ENCODE measurements at places on chromosomes 1 and 21.
A peak's percentile ranks its signal among the peaks of the same experiment; 100 is the strongest.

- no peak for DNase-seq
Measured at GRCh38 chr1:160629286-160630210, 17.3 kb downstream of the SLAMF1 start.

- DNase-seq = no peak
Measured at GRCh38 chr1:77038000-77038399, 170.7 kb downstream of the ST6GALNAC5 start.

DNA sequence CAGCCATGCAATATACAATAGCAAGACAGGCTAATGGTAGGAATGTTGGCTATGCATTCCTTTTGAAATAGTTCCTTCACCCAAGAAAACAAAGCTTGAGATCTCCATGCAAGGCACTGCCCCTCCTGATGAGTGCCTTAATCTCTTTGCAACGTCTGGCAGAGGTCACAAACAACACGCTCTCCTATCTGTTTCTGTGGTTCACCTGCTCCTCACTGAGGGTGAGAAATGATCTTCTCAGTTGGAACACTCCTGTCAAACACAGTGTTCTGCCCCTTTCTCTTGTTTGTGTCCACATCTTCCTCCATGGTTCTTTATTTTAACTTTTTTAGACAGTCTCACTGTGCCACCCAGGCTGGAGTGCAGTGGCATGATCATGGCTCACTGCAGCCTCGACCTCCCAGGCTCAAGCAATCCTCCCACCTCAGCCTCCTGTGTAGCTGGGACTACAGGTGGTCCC is 21.2 kb upstream of the XPR1 start:
- no peak for DNase-seq

- no peak for DNase-seq
Measured at GRCh38 chr1:214848101-214848500, 234.4 kb upstream of the KCNK2 start.

DNA sequence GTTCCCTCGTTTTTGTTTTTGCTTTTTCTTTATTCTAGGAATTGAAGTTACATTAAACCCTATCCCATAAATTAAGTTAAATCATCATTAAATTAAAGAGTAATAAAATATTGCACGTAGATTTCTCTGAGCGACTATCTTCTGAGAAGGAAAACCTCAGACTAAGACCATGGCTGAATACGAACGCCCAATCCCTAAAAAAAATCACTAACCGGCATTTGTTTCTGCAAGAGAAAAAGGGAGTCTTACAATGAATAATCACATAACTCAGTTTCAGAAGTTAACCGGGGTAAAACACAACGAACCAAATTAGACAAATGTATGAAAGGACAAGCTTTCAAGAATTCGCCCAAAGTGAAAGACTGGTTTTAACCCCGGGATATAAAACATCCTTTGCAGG is 1.3 kb downstream of the PIK3R3 start:
- no peak for DNase-seq

DNA sequence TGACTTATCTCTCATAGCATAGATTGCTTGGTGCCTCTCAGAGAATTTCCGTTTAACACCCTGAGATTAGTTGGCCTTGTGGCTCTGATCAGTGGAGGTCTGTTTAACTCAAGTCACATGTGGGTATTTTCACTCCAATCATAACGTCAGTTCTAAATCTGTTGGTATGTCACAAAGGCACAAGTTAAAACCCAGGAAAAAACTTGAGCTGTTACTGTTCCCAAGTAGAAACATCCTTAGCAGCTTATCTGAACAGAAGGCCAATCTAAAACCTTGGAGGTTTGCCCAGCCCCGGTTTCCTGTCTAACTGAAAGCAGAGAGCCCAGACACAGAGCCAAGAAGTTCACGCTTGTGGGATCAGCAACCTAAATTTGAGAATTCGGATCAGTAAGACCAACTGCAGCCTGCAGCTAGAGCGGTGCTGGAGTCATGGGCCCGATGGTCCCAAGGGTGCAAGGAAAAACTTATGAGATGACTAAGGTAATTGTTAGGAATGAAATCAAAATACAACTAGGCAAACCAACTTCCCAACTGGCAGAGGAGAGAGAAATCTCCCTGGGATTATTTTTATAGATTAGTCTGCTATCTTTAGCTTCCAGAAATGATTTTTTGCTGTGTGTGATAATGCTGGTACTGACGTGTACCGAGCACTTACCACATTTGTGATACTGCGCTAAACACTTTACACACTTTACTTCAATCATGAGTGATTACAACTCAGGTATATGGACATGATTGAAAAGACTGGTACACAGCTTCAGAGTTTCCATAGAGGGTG is 90.2 kb upstream of the C1orf21 start:
- DNase-seq = no peak

- no peak for DNase-seq
Measured at GRCh38 chr1:184940226-184940625, 34.1 kb downstream of the NIBAN1 start.

DNA sequence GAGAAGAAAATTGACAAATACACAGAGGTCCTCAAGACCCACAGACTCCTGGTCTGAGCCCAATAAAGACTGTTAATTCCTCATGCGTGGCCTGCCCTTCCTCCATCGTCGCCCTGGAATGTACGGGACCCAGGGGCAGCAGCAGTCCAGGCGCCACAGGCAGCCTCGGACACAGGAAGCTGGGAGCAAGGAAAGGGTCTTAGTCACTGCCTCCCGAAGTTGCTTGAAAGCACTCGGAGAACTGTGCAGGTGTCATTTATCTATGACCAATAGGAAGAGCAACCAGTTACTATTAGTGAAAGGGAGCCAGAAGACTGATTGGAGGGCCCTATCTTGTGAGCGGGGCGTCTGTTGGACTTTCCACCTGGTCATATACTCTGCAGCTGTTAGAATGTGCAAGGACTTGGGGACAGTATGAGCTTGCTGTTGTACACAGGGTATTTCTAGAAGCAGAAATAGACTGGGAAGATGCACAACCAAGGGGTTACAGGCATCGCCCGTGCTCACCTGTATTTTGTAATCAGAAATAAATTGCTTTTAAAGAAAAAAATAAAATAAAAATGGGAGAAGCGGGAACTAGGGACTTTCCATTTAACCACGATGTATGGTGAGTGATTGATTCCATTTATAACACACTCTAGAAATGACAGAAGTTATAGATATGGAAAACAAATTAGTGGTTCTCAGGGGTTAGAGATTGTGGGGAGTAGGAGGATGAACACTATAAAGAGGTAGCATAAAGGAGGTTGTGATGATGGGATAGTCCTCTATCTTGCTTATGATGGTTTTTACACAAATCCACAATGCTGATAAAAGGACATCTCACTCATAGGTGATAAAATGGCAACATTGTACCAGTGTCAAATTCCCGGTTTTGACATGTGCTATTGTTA is 244.7 kb downstream of the MRPL39 start:
- no peak for DNase-seq

DNA sequence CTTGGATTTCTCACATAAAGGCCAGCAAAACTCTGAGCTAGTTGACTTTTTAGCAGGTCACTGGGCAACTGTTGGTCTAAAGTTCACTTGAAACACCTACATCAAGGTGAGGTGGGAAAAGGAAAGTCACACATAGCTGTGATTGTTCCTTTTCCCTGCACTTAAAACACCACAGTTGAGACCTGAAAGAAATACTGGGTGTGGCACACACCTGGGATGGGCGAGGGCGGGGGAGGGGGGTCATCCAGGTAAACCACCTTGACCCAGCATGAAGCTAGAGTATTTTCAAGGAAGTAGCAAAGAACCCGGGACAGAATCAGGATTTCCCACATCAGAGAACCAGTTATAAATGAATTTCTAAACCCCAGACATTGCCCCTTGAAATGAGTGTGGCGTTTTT is 26.4 kb downstream of the ZNF697 start:
- DNase-seq = no peak

DNA sequence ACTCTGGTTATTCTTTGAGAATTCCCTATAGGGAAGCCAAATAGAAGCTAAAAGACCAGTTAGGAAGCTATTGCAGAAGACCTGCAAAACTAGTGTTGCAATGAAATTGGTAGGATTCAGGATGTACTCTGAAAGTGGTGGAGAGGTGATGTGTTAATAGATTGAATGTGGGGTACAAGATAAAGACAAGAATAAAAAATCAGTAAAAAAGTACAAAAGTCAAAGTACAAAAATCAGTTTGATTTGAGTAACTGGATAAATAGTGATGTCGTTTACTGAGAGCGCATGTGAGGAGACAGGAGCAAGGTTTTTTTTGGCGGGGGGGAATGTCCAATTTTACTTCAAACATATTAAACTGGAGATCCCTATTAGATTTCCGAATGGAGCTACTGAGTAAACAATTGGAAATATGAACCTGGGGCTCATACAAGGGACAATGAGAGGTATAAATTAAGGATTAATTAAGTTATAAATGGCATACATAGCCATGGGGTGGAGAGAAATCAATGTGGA is 2.5 kb upstream of the DCAF8 start:
- no peak for DNase-seq

GRCh38 chr1:224116131-224116530 is 2.2 kb downstream of the FBXO28 start:
- DNase-seq = peak; percentile 84

DNA sequence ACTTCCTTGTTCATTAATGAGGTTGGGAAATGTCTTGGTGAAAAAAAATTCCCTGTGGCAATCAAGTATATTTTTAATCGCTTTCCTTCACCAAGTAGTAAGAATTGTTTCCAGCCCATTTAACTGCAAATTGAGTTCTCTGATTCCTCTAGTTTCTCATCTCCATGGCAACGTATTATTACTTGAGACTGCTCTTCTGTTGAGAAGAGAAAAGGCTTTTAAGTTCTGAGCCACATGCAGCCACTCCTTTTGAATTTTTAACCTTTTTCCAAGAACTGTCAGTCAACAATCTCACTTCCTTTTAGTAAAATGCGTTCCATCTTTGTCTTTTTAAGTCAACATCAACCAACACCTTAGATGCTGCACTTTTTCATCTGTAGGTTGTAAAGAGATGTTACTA is 75.7 kb upstream of the KIAA1614 start:
- DNase-seq = no peak

DNA sequence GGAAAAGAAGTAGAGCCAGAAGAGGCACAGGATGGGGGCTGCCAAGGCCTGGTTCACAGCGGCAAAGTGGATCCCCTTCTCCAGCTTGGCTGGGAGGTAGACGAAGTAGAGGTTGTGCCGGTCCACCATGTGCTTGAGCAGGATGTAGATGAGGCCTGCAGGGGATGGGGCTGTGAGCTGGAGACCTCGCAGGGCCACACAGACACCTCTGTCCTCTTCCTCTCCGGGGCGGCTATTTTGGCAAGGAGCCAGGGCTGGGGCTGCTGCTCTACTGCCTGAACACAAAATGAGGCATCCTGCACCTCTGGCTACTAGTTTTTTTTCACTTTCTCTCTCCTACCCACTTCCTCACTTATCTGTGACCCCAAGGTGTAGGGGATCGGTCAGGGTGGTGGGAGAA is 32.3 kb downstream of the TMEM63A start:
- no peak for DNase-seq

DNA sequence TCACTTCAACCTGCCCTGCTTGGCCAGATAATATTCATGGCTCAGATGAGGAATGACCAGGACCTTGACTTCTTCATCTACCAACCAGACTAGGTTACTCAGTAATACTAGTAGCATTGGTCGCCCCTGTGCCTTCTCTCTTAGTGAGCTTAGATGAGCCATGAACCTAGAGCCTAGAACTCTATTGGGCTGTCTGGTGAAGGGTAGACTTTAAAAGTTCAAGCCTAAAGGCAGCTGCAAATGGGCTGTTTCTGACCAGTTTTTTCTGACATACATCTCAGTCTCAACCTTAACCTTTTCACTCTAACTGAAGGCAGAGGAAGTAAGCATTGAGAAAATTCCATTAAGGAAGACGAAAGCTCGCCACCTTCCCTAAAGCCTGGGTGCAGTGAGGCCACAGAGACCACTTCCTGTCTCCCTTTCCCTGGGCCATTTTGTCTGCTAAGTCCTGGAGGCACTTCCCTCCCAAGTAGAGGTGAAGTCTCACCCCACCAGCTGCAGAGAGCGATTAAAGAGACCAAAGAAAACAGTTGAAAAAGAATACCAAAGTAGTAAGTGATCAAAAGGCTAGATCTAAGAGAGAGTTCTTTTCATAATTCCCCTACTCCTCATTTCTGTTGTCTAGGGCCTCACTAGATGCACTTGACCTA is 53.3 kb downstream of the MTR start:
- no peak for DNase-seq

- no peak for DNase-seq
Measured at GRCh38 chr1:3945916-3946840, 46.1 kb upstream of the C1orf174 start.

DNA sequence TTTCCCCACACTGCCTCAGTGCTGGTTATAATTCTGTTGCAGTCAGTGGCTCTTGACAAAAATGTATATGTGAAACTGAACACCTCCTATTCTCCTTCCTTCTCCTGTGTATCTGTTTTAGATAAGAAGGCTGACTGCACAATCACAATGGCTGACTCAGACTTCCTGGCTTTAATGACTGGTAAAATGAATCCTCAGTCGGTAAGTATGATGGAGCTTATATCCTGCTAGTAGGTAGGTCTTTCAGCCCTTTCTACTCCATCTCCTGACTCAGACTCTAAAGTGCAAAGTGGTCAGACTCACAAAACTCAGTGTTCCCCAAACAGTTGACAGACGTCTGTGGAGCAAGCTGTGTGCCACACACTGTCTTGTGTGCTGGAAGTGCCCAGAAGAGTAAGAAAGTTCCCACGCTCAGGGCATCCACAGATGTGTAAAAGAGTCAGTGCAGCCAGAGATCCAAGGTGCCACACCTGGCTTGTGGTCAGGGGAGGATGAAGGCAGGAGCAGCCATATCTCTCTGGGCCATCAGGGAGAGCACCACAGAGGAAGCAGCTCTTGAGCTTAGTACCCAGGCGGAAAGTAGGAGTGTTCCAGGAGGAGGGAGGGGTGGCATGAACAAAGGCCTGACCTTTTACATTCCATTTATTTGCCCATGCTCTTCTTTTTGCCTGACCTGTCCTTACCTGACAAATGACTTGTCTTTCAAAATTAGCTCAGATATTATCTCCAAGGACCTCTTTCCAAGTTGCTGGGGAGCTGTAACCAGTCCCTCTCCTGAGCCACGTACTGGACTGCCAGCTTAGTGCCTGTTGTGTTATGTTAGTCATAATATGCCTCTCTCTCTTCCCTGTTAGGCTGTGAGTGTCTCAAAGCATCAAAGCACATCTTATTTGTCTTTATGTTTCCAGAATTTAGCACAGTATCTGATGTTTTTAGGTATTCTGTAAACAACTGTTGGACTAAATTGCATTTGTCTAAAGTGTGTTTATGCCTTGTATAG is 14.0 kb upstream of the PODN start:
- no peak for DNase-seq

DNA sequence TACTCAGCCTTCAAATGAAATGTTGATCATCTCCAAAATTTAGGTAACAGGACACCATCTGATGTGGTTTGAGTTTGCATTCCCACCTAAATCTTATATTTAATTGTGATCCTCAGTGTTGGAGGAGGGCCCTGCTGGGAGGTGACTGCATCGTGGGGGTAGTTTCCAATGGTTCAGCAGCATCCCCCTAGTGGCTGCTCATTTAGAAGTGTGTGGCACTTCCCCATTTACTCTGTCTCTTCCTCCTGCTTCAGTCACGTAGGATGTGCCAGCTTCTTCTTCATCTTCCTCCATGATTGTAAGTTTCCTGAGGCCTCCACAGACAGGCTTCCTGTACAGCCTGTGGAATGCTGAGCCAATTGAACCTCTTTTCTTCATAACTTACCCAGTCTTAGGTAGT is 731.2 kb downstream of the USP25 start:
- DNase-seq = no peak

- DNase-seq = no peak
Measured at GRCh38 chr1:171884475-171884874, 43.2 kb downstream of the DNM3 start.

GRCh38 chr1:116763787-116764465 is 9.7 kb downstream of the CD2 start:
- DNase-seq = no peak

GRCh38 chr1:204742676-204743251 is 57.2 kb upstream of the LRRN2 start:
- DNase-seq = no peak

Data from LoVo (cell line).